ENCODE measurements at places on chromosomes 12 and 14.

- DNase-seq, result no peak
Observed at GRCh38 chr12:94372461-94372860, 87.2 kb downstream of the CEP83 start.

GRCh38 chr12:123942238-123942653 lies 30.4 kb downstream of the CCDC92 start:
- DNase-seq, result no peak

DNA sequence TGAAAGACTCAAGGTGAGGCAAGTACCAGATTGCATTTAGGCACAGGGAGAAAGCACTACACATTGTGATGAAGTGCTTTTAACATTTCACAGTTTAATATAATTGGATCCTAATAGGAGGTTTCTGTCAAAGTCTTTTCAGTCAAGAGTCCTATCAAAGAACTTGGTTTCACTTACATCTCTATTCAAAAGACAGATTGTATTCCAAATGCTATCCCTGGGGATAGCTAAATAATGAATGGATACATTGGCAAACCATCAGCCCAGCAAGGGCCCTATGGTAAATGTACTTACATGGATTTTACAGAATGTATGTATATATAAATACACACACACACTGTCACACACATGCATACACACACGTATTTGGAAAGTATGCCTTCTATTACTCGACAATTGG lies 655.5 kb upstream of the FLRT2 start:
- DNase-seq, result no peak

GRCh38 chr14:52032204-52032801 lies 36.6 kb downstream of the NID2 start:
- no peak for DNase-seq

DNA sequence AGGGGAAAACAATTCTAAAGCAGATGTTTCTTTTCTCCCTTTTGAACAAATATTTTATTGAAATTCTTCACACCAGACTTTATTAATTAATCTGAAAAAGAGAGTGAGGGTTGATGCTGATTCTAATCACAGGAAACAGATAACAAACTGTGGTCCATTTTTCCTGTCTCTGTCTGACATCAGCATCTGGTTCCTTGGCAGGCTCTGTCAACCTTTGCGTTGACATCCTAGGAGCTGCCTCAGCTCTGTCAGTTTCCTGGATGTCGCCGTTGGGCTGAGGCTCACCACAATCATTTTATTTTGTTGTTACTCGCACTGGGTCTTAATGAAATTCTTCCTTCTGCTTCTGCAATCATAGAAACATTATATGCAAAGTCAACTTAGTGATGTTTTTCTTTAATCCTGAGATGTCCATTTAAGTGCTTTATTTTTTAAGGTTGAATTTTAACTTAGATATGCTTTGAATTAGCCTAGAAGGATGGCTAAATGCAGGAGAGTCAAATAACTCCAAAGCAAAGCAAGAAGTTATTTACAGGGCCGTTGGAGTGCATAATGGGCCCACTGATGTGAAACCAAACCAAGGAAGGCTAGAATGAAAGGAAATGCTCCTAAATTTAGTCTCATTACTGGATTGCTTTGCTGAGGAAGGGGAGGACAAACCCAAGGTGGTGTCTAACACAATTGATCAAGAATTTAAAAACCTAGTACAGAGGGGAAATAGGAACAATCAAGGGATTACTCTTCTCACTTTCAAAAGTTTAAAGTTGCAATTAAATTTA lies 542.4 kb downstream of the FLRT2 start:
- no peak for DNase-seq

DNA sequence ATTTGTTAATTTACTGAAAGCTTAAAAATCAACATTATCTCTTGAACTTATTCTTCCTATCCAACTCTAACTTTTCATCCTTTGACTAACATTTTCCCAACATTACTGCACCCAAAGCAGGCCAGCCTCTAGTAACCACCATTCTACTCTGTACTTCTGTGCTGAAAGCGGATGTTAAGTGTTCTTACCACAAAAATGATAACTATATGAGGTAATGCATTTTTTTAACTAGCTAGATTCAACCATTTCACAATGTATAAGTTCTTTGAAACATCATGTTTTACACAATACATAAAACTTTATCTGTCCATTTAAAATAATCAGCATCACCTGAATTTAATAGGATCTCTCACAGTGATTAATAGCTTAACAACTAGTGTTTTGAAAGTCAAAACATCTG lies 468.5 kb upstream of the MGAT4C start:
- no peak for DNase-seq

GRCh38 chr14:100621806-100622205 lies 34.6 kb upstream of the BEGAIN start:
- peak; percentile 45 for DNase-seq
